ENCODE measurements at places on chromosomes 6 and 20.

- no peak for DNase-seq
These were observed 596.1 kb downstream of the QKI start for GRCh38 chr6:164010441-164011103.

GRCh38 chr6:137039010-137039409, 5.8 kb downstream of the IL20RA start:
- no peak for DNase-seq

DNA sequence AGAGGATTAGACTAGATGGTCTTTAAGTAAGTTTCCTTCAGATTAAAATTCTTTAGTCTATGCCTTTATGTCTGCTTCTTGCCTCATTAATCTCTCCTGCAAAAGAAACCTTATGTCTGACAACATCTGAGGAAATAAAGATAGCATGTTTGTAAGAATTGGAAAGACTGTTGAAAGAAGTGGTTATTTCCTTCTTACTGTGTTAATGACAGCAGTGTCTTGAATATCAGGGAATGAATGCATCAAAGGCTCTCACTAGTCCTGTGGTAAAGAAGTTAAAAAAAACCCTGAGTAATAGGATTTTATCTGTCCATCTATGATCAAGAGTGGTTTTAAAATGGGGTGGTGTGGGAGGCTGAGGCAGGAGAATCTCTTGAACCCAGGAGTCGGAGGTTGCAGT, 302.0 kb downstream of the PRL start:
- DNase-seq, result no peak

DNA sequence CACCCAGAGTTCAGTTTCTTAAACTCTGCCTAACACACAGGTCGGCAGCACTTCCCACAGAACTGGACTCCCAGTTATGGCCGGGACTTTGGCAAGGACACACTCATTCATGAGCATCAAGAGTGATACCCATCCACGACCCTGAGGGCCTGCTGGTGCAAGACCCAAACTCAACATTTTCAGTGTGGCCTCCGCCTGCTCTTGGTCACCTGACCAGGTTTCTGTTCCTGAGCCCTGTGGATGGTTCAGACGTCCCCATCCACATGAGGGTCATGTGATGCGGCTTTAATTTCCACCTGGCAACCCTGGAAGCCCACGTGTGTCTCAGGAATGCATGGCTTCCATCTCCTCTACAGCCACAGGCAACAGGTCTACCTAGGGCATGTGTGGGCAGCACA, 245.3 kb downstream of the DLL1 start:
- no peak for DNase-seq

DNA sequence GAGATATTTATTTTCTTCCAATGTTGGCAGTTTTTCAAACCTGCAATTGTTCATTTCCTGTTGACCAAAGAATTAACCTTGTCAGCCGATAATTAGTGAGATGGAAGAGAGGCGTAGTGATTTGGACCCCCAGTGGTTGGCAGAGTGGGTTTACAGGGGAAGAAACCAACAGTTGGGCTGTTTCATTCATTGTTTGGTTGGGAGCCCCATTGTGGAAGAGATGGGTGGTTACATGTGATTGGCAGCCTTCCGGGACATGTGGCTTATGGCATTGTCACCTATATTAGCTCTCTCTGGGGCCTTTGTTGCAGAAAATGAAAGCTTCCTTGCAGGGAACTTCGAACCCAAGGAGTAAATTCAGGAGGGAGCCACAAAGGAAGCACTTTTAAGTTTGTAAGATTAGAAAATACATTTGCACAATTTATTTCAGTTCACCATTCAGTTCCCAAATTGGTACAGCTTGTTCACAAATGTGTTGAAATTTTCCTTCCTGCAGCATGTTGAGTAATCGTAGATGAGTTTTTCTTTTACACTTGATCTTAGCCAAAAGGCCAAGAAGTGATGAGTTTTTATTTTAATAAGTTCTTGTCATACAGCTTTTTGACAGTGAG, 50.3 kb upstream of the CDKAL1 start:
- no peak for DNase-seq

DNA sequence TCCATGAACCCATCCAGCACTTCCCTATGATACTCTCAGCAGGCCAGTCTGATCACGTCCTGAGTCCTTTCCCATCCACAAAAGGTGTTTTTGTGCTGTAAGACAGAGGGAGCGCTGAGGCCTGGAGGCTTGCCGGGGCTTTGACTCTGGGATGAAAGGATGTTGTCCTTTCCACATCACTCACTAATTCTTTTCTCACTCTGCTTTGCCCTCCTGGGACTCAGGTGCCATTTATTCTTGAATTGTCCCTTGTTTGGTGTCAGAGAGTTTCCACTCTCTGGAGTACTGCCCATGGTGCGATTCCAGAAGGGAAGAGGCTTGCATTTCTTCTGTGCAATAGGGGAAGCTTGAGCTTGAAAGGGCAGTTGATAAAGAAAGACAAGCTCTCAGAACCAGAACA, 15.3 kb upstream of the TUBB2B start:
- DNase-seq, result no peak
